ENCODE measurements at places on chromosomes 13 and 19. TPM values are rescaled to one million over a fixed set of nuclear protein-coding genes. Genes with fewer than 3 reads are reported as not detected.

GRCh38 chr13:40665126-40666044, 1.1 kb downstream of the FOXO1 start:
- peak overlapping the region; percentile 95 for H3K27ac ChIP-seq
- peaks cover 44% of the 10 kb centered on the region for H3K4me1 ChIP-seq
- H3K27me3 ChIP-seq = no peaks in the 10 kb centered on the region
- peaks cover 25% of the 10 kb centered on the region for H3K36me3 ChIP-seq

- no peak overlapping the region for H3K27ac ChIP-seq
- H3K4me3 ChIP-seq = no peak overlapping the region
- no peaks in the 10 kb centered on the region for H3K4me1 ChIP-seq
- no peaks in the 10 kb centered on the region for H3K36me3 ChIP-seq
- peaks cover 32% of the 10 kb centered on the region for H3K27me3 ChIP-seq
Observed at GRCh38 chr19:41083516-41083915, 4.7 kb upstream of the CYP2A13 start.

Gene FUT1
- 0.26 TPM for total RNA-seq

DNA sequence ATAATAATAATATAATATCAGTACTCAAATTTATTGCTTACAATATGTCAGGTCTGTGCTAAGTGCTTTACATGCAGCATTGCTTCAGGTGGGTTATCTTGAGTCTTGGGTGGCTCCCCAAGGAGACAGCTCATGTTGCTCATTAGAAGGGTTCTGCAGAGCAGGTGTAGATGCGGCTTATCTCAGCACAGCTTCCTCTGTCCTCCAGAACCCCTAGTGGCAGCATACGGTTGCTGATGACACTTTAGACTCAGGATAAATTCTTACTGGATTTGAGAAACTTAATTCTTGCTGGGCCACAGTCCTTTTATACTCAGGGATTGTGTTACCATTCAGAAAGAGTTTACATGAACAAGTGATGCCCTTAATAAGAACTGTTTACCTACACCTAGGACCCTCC, 8.9 kb downstream of the COG3 start:
- peaks cover 28% of the 10 kb centered on the region for H3K4me1 ChIP-seq
- peaks cover 30% of the 10 kb centered on the region for H3K36me3 ChIP-seq
- H3K27me3 ChIP-seq = no peaks in the 10 kb centered on the region

GRCh38 chr13:82436099-82436585, 1446.1 kb downstream of the SLITRK1 start:
- no peak for DNase-seq
- no peaks in the 10 kb centered on the region for H3K27me3 ChIP-seq
- no peaks in the 10 kb centered on the region for H3K36me3 ChIP-seq
- H3K27ac ChIP-seq = no peak overlapping the region
- no peak overlapping the region for H3K4me3 ChIP-seq

DNA sequence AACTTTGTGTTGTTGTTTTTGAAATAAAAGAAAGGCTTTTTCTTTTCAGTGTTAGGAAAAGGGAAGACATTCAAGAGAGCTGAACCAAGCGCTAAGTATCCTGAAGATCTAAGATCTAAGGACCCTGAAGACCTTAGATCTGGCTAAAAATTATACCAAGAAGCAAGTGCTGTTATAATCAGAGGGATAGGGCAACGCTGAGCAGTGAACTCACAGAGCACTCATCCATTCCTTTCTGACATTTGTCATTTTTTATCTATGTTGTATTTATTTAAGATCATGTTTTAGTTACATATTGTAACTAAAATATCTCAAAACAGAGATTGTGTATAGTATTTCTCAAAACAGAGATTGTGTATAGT, 60.5 kb upstream of the FAM216B start:
- peaks cover 7% of the 10 kb centered on the region for H3K4me1 ChIP-seq
- H3K36me3 ChIP-seq = no peaks in the 10 kb centered on the region
- no peak overlapping the region for H3K27ac ChIP-seq
- no peak for DNase-seq
- no peak overlapping the region for H3K4me3 ChIP-seq
- peaks cover 16% of the 10 kb centered on the region for H3K27me3 ChIP-seq

GRCh38 chr19:50949861-50950260, 3.0 kb downstream of the KLK5 start:
- H3K27me3 ChIP-seq = peaks cover 2% of the 10 kb centered on the region
- H3K27ac ChIP-seq = no peak overlapping the region
- no peaks in the 10 kb centered on the region for H3K4me1 ChIP-seq
- H3K4me3 ChIP-seq = no peak overlapping the region

GRCh38 chr13:32136061-32136460, 104.5 kb downstream of the FRY start:
- no peaks in the 10 kb centered on the region for H3K27me3 ChIP-seq
- H3K27ac ChIP-seq = no peak overlapping the region
- DNase-seq = no peak
- H3K4me1 ChIP-seq = no peaks in the 10 kb centered on the region

Gene GRIN2D
- total RNA-seq = 0.26 TPM

Gene GFY
- total RNA-seq = not detected

DNA sequence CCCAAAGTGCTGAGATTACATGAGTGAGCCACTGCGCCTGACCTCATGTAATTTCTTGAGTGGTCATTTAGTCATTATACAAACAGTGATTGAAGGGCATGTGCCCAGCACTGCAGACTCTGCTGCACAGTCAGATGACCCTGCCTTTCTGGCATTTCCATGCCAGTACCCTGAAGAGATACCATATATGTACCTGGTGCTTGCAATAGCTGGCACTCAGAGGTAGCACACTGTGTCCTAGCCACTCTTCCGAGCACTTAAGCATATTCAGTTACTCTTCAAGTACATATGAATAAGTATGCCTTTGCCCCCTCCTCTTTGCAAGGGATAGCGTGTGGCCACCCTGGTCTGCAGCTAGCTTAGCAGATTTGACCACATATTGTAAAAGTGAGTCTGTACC, 15.5 kb downstream of the STX10 start:
- H3K36me3 ChIP-seq = peaks cover 37% of the 10 kb centered on the region
- H3K27me3 ChIP-seq = no peaks in the 10 kb centered on the region
- H3K4me1 ChIP-seq = peaks cover 28% of the 10 kb centered on the region

Gene GNG14
- not detected for total RNA-seq

Gene CASP14
- total RNA-seq = not detected

DNA sequence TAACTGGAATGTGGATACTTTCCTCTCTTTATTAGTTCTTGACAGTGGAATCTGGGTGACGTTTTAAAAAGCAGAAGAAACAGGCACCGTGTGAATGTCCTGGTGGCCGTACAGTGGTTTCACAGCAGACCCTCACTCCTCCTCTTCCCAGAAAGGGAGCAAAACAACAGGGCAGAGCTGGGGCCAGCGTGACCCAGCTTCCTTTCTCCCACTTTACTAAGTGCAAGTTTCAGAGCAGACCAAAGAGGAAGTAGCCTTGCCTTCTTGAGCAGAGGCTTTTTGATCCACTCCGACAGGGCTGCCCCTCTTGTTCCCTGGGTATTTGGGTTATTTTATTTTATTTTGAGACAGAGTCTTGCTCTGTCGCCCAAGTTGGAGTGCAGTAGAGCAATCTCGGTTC, 19.6 kb upstream of the C19orf33 start:
- peaks cover 10% of the 10 kb centered on the region for H3K36me3 ChIP-seq
- H3K4me3 ChIP-seq = no peak overlapping the region
- H3K4me1 ChIP-seq = peaks cover 20% of the 10 kb centered on the region
- peak overlapping the region; percentile 29 for H3K27ac ChIP-seq

- H3K27ac ChIP-seq = peak overlapping the region; percentile 10
- H3K27me3 ChIP-seq = peaks cover 5% of the 10 kb centered on the region
- peaks cover 6% of the 10 kb centered on the region for H3K36me3 ChIP-seq
- DNase-seq = no peak
Observed at GRCh38 chr13:49586717-49587116, 1.4 kb upstream of the RCBTB1 start.

Gene NALCN
- total RNA-seq = not detected

- no peaks in the 10 kb centered on the region for H3K27me3 ChIP-seq
- no peak overlapping the region for H3K27ac ChIP-seq
- no peaks in the 10 kb centered on the region for H3K4me1 ChIP-seq
- peaks cover 4% of the 10 kb centered on the region for H3K36me3 ChIP-seq
- no peak overlapping the region for H3K4me3 ChIP-seq
Observed at GRCh38 chr13:60448907-60449510, 52.0 kb downstream of the TDRD3 start.

DNA sequence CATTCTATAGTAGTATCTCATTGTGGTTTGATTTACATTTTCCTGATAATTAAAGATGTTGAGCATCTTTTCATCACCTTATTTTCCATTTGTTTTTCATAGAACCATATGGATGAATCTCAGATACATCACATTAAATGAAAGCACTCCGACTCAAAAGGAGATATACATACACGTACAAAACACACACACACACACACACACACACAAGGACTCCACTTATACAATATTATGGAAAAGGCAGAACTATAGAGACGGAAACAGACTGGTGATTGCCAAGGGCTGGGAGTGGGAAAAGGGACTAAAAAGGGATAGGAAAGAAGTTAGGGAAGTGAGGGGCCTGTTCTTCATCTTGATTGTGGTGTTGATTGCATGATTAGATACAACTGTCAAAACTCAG, 24.3 kb downstream of the ZNF585A start:
- H3K4me1 ChIP-seq = no peaks in the 10 kb centered on the region
- DNase-seq = no peak
- H3K27ac ChIP-seq = no peak overlapping the region
- no peaks in the 10 kb centered on the region for H3K27me3 ChIP-seq
- peaks cover 12% of the 10 kb centered on the region for H3K36me3 ChIP-seq

DNA sequence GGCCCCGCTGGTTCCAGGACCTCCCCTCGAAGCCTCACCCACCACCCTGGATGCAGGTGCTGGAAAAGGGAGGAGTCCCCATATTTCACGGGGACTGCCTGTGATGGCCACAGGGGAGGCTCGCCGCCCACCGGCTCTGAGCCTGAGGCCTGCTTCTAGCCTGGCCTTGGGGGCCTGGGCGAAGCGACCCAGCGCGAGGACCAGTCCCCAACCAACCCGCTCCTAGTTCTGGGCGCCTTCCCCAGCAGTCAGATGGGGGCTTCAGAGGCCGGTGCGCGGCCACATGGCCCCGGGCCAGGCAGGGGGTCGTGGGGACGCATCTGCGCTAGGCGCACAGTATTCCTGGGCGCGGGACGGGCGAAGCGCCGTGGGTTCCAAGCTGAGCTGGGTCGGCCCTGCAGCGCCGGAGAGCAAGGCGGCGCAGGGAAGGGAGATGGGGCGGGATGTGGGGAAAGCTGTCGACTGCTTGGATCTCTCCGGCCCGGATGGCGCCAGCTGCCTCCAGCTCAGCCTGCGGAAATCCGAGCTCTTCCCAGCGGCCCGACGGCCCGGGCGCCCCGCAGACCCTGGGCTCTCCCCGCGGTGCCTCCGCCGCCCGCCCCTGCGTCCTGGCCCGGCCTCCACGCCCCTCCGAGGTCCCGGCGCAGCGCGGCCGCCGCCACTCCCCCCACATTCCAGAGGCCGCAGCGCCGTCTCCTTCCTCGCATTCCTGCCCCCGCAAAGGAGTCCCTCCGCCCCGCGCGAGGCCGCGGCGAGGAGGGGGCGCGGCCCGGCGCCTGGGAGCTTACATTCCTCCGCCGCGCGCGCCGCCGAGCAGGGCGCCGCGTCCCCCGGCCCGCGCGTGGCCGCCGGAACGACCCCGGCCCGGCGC, at the start of gene WTIP:
WTIP (plus strand) TSS at position 788 of the 871 bp plus-strand sequence. CDS start 217 bp downstream, outside the sequence.
- DNase-seq = no peak
- no peak within 1 kb of the TSS for H3K27ac ChIP-seq
- peak within 1 kb of the TSS; percentile 45 for H3K4me3 ChIP-seq
- H3K27me3 ChIP-seq = peaks cover 47% of the 10 kb centered on the region
- H3K4me1 ChIP-seq = no peaks in the 10 kb centered on the region

- peaks cover 15% of the 10 kb centered on the region for H3K36me3 ChIP-seq
- H3K4me1 ChIP-seq = peaks cover 23% of the 10 kb centered on the region
- peak within 1 kb of the TSS; percentile 86 for H3K27ac ChIP-seq
Observed at GRCh38 chr19:1025960-1026782, at the start of gene CNN2. TSS of gene CNN2 (plus strand) at chr19:1026608. CDS start at chr19:1026662, 54 bp downstream.

DNA sequence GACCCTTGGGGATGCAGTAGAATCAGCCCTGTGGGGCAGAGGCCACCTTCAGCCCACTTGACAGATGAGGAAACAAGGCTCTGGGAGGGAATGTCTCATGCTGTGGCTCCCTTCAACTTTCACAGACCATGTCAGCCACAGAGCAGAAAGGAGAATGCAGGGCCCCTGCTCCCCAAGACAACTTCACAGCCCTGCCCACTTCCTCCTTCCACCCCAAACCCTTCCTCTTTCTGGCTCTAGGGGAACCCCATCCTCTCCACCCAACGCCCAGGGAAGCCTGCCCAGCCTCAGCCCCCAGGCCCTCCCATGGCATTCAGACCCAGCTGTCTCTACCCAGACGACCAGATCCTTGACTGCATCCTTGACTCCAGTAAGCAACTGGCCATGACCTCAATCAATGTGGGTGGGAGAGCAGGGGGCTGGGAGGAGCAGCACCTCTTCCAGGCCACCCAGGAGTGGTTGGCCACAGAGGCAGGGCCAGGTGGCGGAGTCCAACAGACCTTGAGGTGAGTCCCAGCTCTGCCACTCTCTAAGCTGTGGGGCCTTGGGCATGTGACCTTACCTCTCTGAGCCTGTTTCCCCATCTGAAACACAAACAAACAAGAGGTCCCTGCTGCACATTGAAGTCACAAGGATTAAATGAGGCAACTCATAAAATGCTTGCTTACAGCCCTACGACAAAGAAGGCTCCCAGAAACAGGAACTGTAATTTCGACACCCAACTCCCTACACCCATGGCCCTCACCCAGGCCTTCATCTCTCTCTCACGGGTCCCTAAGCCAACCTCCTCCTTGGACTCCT, 15.8 kb downstream of the DEDD2 start:
- peak overlapping the region; percentile 85 for H3K4me3 ChIP-seq
- no peaks in the 10 kb centered on the region for H3K27me3 ChIP-seq

- DNase-seq = no peak
- no peak overlapping the region for H3K4me3 ChIP-seq
- H3K36me3 ChIP-seq = no peaks in the 10 kb centered on the region
- no peak overlapping the region for H3K27ac ChIP-seq
Observed at GRCh38 chr13:53775807-53776206, 747.2 kb downstream of the OLFM4 start.

DNA sequence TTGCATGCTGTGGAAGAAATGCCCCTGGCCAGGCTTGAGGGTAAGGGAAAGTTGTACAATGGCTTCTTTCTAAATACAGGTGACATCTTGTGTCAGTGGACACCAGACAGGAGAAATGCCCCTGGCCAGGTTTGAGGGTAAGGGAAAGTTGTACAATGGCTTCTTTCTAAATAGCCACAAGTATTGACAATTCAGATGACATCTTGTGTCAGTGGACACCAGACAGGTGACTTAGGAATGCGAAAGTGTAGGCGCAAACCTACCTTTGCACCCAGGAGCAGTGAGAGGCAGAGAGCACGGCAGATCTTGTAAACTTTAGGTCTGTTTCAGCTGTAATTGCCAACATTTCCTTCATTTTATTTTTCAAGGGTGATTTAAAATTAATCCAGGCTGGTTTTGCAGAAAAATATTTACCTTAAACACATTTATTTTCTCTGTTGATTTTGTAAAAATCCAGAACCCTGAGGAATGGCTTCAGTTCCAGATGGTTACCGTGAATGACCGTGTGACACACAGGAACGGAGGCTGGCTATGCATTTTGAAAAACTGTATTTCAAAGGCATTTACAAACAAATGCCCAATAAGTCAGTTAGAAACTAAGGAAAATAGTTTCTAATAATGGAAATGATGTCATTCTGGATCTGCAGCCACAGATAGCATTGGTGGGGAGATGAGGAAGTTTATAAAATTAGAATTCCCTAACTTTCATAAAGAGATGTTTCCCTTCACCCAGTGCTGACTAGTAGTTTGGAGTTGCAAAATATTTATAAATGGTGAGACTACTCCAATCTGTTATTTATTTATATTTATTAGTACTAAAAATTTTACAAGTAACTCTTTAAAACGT, 34.9 kb downstream of the TNFSF13B start:
- H3K4me1 ChIP-seq = peaks cover 16% of the 10 kb centered on the region
- H3K27me3 ChIP-seq = no peaks in the 10 kb centered on the region
- peaks cover 19% of the 10 kb centered on the region for H3K36me3 ChIP-seq

GRCh38 chr13:53200498-53201453, 172.2 kb downstream of the OLFM4 start:
- no peak overlapping the region for H3K4me3 ChIP-seq
- no peaks in the 10 kb centered on the region for H3K4me1 ChIP-seq
- H3K36me3 ChIP-seq = no peaks in the 10 kb centered on the region

Gene PSG11
- not detected for total RNA-seq

Gene PRDX2
- total RNA-seq = 277 TPM

Gene TM9SF2
- total RNA-seq = 60.2 TPM

All from activated CD4-positive, alpha-beta T cell treated with anti-CD3 and anti-CD28 coated beads, Interleukin-2, amount 10 ng/mL, durations not matched to agents 24 days and 14 days (primary cell).